RWPE2 (cell line): ENCODE measurements at places on chromosomes 13 and 19.

DNA sequence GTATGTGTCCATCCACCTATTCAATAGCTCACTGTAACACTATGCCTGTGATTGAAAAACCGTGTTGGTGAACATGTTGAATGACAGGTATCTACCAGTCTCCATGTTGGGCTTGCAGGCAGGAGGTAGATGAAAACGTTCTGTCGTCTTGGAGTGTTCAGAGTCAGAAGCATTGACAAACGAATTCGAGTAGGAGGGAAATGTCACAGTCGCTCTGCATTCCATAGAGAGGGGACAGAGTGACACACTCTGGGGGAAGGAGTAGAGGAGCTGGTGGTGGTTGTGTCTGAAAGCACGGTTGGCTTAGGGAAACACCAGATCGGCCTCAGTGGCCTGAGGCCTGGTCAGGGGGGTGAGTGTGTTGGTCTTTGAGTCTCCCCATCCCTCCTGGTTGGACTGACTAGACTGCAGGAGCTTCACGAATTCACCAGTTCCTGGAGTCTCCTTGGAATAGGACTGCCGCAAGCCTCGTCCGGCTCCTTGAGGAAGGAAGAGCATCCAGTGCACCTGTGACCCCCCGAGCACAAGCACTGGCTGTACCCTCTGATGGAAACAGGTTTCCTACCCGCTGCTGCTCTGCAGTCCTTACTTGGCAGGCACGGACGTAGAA is 105.0 kb upstream of the C1QTNF9B start:
- DNase-seq = no peak

DNA sequence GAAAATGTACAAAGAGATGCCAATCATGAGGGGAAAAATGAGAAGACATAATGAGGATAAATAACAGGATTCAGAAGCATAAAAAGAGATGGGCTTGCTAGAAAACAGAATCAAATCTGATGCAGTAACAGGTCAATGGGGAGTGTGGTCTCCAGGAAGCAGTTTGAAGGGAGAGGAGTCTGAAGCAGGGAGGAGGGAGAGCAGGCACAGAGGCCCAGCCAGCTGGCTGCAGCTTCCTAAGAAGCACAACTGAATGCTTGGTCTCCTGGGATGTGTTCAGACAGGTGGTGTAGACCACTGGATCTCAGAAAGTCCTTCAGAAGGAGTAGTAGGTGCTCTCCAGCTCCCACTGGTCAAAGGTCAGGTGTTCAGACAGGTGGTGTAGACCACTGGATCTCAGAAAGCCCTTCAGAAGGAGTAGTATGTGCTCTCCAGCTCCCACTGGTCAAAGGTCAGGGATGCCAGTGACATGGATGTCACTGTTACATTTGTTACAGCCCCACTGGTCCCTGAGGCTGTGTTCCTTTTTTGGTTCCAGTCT is 68.3 kb upstream of the UBAC2 start:
- no peak for DNase-seq

DNA sequence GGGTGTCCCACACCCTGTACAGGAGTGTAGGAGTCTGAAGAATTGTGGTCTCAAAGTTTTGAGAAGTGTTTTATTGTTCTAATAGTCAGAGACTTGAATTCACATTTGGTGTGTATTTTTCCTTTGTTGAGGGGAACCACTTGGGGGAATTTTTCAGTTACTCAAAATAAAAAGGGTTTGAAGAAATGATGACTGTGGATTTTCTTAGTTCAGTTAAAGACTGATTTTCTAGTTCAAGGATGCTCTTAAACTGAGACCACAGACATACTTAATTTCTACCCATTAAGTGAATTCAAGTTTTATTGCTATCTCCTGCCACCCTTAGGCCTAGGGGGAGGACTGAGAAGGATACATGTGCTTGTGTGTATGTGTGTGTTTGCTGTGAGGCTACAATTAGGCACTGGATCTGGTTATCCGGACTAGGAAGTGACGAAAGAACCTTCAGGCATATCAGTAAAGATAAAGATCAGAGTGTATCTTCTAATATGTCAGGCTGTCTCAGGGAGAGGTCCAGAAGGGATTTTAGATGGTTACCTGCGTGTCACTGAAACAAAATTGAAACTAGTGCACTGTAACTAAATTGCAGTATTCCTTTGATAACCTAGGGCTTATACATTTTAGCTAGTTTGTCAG is 234.9 kb upstream of the DACH1 start:
- DNase-seq = no peak

DNA sequence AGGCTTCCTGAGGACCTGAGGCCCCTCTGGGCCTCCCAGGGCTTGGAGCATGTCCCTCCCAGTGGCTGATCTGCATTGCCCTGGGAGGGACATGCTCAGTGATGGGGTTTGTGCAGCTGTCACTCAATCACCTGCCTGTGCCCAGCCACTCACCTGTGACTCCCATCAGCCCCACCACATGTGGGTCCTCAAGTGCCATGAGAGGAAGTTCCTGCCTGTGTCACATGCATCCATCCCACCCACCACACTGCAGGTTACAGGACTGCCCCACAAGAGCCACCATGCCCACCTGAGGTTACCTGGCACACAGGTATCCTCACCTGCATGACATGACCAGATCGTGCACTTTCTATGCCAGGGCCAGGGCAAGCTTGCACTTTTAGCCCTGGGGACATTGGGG is 80.0 kb downstream of the SCGB2B2 start:
- no peak for DNase-seq

DNA sequence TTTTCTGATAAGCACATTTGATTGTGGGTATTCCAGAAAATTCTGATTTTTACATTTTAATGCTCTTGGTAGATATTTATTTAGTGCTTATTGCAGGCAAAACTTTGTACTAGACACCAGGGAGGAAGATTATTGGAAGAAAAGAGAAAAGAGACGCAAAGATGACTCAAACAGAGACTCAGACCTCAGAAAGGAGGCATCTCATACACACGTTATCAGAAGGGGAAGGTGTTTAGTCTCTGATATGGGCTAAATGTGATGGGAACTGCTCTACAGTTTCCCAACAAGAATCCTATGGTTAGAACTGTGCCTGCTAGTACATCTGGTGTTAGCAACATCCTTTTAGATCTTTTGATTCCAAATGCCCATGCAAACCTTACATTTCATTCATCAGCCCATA is 245.6 kb downstream of the KLF5 start:
- no peak for DNase-seq

GRCh38 chr19:7699417-7700401 is 2.2 kb downstream of the FCER2 start:
- no peak for DNase-seq

DNA sequence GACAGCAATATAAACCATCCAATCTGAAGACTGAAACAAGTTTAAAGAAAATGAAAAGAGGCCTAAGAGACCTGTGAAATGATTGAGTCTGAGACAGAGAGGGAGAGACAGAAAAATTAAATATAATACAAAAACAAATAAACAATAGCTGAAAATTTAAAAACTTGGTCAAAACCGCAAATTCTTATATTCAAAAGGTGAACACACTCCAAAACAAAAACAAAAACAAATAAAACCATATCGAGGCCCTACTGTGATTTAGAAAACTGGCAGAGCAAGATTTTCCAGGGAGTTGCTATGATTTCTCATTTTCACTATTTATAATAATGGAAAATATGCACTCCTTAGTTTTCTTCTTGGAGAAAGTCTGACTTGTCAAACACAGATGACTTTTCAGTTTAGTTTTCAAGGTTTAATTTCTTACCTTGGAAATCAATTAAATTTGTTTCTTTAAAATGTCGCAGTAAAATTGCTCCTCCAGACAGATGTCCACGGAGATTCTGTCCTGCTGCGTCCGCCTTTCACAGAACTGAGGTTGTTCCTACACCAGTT is 1420.3 kb downstream of the UQCRFS1 start:
- DNase-seq = no peak

DNA sequence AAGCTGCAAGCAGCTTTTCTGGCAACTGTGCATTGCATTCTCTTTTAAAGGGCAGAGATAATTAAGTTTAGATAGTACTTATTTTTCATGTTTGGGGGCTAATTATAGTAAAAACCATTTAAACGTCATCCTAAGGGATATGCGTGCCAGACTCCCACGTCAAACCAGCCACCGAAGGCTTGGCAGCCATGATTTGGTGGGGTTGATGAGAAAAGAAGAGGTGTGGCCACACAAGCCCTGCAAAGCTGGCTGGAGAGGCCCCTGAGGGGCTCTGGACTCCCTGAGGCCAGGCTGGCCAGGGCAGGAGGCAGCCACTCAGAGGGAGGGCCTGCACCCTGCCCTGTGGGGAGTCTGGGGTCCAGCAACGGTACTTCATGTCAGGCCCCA is 17.5 kb downstream of the PEPD start:
- no peak for DNase-seq

DNA sequence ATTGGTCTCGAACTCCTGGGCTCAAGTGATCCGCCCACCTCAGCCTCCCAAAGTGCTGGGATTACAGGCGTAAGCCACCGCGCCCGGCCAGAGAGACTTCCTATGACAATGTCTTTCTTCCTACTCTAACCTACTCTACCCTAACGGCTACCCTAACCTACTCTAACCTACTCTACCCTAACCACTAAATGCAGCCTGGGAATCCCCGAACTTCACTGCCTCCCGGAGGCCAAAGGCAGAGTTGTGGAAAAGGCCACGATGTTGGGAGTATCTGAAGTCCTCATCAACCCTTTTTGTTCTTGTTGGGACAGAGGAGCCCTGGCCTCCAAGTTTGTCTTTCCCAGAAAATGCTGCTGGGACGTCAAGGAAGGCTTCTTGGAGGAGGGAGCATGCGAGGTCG is 967 bp upstream of the NR2C2AP start:
- no peak for DNase-seq

DNA sequence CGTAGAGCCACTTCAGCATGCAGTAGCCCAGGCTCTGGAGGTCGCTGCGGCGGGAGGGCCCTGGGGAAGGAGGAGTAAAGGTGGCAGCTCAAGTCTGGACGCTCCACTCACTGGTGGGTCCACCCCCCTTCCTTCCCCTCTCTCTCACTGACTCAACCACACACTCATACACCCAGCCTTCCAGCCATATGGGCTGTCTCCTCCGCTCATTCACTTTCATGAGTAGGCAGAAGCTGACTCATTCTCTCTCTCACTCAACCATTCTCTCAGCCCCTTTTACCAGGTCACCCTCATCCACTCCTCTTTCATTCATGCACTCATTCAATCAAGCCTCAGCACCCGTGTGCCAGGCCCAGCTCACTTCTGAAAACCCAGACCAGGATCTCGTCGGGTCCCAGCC is 27.5 kb upstream of the SIGLEC11 start:
- DNase-seq = no peak

DNA sequence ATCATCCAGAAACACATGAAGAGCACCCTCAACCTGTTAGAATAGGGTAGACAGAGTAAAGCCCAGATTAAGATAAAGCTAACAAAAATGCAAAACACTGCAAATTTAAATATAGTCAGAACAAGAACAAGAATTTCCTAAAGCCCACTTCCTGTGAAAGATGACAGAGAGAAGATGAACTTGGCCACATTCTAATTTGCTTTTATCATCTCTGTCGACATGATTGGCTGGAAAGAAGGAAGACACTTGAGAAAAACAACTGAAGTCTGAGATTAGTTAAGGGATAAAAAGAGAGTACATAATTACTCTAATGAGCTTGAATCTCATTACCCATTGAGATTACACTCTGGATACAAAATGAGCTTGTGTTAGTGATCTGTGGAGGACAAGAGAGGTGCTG is 537.6 kb downstream of the KLF5 start:
- DNase-seq = no peak

- no peak for DNase-seq
Observed at GRCh38 chr19:49057636-49058234, at the start of gene CGB7. TSS of gene CGB7 (minus strand) at chr19:49057749. CDS start at chr19:49055375, 2,374 bp downstream.

- DNase-seq = no peak
Observed at GRCh38 chr13:112908342-112908741, 60.7 kb upstream of the MCF2L start.

DNA sequence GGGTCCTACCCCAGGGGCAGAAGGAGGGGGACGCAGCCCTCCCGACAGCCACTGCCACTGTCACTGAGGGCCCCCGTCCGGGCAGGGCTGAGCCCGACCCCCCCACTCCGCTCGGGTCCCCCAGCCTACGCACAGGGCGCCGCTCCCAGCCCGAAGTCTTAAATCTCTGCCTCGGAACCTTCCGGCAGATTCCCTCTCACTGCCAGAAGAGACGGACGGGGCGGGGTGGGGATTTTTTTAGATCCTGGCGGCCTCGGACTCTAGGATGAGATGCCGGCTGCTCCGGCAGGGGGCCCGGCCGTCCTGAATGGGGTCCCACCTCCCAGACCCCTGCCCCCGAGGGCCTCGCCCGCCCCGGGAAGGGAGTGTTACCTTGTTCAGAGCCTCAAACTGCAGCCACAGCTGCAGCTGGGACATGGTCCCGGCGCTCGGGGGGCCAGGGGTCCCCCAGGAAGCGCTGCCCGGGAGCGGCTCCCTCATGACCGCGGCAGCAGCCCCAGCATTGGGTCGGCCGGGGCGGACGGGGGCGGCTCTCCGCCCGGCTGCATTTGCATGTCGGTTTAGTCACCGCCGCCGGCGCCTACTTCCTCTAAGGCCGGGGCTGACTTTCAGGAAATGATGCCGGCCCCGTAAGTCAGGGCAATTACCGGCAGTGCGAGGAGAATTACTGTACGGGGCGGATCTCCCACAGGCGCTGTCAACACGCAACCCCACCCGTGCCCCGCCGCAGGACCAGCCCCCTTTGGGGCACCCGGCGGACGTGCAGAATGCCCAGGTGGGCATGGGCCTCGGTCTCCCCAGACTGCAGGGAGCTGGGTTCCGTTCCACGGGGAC is 28.1 kb downstream of the GPX4 start:
- no peak for DNase-seq

DNA sequence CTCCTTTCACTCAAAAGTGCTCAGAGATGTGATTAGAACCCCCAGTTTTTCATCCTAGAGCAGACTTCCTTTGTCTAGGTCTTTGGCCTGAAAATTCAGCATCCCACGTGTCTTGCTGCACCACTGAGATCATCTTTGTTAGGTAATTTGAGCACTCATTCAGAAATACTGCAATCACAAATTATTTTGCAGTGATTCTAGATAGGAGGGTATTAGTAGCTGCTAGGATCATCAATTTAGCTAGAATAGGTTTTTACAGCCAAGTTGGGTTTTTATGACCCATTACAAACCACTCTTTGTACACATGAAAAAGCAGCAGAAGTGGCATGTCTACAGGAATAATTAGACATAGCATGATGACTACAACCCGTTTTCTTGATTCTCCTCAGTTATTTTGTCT is 219.6 kb downstream of the GPC6 start:
- no peak for DNase-seq

DNA sequence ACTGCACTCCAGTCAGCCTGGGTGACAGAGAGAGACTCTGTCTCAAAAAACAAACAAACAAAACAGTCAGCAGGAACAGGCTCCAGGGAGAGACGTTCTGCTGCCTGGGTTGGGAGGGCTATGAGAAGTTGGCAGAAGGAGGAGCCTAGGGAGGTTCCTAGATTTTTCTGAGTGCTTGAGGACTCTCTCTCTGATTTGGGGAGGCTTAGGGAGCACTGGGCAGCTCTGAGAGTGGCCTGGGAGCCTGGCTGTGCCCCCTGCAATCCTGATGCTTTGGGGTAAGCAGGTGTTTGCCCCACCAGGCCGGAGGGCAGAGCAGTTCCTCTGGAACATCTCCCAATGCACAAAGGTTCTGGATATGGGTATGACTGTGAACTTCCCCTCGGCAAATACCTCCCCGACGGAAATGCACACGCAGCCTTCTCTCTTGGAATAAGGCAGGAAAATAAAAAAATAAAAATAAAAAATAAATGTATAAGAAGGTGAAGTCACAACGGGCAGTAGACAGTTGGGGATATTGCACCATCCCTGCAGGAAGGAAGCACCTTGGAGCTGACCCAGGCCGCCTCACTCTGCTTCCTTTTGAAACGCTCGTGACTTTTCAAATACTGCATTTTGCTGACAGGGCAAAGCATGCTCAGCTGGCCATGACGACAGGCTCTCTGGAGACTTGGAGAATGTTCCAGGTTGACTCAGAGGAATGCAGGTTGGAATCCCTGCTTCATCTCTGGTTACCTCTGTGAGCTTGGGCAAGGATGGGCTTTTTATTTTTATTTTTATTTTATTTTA is 26.5 kb upstream of the HOMER3 start:
- DNase-seq = no peak
